SHP77 (cell line): ENCODE measurements at places on chromosomes 11 and 22.
A peak's percentile ranks its signal among the peaks of the same experiment; 100 is the strongest.

DNA sequence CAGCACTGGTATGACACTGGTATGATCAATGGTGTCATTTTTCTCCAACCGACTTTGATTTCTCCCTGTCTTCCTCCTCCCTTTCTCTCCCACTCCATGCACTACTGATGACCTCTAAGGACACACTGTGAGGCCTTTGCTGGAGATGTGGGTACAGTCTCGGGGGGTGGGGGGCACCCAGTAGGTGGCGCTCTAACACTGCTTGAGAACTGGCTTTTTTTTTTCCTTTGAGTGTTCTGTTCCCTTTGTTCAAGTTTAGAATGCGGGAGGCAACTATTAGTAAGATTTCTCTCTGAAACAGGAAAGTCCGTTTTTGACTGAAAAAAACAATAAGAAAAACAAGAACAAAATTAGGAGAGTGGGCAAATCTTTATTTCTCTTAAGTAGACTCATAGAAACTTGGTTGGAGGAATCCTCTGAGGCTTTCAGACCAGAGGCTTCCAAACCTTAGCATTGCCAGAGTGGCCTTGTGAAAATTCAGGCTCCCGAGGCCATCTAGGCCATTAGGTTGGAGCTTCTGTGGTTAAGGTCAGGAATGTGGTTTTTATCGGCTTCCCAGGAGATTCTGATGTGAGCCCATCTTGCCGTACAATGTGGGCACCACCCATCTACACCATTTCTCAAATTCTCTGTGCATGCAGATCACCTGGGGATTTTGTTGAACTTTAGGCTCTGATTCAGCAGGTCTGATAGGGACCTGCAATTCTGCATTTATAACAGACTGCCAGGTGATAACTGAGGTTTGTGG is 43.2 kb downstream of the PANX1 start:
- peak; percentile 12 for DNase-seq

- DNase-seq, result no peak
These were observed 5.5 kb upstream of the TECTA start for GRCh38 chr11:121095561-121095960.

GRCh38 chr11:122931510-122931909 is 49.0 kb downstream of the JHY start:
- DNase-seq, result no peak

GRCh38 chr11:907668-908067 is 2.9 kb downstream of the CHID1 start:
- DNase-seq, result no peak

- no peak for DNase-seq
These were observed 96.5 kb downstream of the LUZP2 start for GRCh38 chr11:24593332-24593731.
